Stimulated activated CD8-positive, alpha-beta memory T cell treated with anti-CD3 and anti-CD28 coated beads, Interleukin-15, amount 100 ng/mL, for 4 hours (primary cell): ENCODE measurements at places on chromosomes 1 and 21.

GRCh38 chr1:115426231-115426771, 88.3 kb upstream of the NGF start:
- DNase-seq: no peak

DNA sequence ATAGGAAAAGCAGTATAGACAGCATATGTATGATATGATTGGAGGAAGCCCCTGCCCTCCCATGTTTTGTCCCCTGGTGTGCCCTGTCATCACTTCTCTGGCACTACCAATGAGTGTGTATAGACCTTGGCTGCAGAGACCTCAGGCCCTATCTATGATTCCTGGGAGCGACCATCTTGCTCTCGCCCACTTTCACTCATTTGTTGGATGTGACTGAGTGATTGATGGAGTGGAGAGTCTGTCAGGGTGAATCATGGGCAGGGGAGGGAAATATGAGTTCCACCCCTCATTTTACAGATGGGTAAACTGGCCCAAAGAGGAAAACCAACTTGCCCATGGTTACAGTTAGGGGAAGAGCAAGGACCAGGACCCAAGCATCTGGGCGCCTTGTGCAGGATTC, 14.9 kb downstream of the SLC30A1 start:
- DNase-seq: no peak

DNA sequence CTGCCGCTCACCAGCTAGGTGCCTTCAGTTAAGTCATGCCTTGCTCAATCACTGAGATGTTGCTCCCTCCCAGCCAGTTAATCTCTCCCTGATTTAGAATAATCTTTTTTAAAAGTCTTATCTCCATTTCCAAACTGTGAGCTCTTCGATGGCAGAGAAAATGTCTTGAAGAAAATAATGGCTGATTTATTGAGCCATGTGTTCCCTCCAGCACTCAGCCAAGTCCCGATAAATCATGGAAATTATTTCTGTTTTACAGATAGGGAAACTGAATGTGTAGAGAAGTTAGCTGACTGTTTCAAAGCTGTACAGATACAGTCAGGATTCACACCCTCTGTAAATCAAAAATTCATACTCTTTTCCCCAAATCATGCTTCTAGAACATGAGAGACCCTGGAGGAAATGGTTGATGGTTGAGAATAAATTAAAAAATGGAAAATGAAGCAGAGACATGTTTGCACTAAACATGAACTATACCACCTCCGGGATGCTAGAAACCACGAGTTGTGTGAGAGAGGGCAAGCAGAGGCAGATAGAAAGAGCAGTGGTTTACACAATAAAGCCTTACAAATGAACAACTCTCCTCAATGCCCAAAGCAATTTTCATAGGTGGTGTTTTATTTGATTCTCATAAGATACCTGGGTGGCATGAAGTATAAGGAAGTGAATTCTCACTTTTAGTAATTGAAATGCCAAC, 376.4 kb downstream of the PLPP3 start:
- DNase-seq: no peak

GRCh38 chr1:235644693-235645305, 4.8 kb downstream of the GNG4 start:
- no peak for DNase-seq

DNA sequence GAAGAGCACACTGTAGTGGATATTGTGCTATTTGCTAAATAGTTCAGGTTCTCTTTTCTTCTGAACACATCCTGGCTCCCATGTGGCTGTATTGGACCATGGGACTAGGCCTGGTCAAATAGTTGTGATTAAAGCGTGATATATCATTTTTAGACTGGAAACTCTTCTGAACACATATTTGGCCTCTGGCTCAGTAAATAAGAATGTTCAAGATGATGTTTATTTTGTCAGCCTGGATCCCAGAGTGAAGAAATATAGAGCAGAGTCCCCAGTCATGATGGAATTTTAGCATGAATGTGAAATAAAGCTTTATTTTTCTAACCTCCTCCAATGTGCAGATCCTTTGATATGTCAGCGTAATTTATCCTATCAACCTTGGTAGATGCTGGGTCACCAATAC, 542.6 kb downstream of the ADGRL2 start:
- DNase-seq: no peak

GRCh38 chr1:111565968-111566367, 53.6 kb upstream of the RAP1A start:
- no peak for DNase-seq

DNA sequence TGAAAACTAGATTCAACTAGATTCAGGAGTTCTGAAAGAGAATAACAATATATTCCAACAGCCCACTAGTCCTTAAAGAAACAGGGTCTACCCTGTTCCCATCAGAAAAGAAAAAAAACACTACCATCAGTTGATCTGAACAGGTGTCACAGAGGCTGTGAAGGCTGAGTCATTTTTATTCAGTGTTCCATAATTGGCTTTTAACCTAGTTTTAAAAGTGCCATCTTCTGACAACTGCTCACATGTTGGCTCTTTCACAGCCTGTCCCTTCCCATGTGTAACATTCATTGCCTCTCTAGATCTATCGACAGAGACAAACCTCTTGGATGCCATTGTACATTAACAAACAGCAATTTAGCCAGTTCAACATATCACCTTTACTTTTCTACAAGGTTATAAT, 243.7 kb downstream of the TBX15 start:
- no peak for DNase-seq

DNA sequence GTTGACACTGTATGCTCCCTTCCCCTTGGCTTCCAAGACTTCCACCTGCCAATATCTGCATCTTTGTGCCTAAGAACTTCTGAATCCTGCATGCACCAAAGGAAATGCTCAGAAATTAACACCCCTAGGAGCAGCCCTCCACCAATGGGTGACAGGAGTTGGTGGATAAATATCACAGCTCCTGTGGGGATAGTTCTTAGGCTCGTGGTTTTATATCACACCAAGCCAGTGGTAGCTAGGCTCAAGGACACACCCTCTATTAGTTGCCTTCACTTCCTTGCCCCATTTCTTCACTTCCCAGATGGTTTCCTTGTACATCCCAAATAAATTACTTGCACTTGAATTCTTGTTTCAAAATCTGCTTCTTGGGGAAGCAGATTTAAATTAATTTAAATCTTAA, 16.9 kb upstream of the CDC14A start:
- DNase-seq: no peak

GRCh38 chr1:169340882-169341281, 26.7 kb downstream of the NME7 start:
- no peak for DNase-seq

- no peak for DNase-seq
Observed at GRCh38 chr1:43345120-43345519, 7.5 kb downstream of the MPL start.

DNA sequence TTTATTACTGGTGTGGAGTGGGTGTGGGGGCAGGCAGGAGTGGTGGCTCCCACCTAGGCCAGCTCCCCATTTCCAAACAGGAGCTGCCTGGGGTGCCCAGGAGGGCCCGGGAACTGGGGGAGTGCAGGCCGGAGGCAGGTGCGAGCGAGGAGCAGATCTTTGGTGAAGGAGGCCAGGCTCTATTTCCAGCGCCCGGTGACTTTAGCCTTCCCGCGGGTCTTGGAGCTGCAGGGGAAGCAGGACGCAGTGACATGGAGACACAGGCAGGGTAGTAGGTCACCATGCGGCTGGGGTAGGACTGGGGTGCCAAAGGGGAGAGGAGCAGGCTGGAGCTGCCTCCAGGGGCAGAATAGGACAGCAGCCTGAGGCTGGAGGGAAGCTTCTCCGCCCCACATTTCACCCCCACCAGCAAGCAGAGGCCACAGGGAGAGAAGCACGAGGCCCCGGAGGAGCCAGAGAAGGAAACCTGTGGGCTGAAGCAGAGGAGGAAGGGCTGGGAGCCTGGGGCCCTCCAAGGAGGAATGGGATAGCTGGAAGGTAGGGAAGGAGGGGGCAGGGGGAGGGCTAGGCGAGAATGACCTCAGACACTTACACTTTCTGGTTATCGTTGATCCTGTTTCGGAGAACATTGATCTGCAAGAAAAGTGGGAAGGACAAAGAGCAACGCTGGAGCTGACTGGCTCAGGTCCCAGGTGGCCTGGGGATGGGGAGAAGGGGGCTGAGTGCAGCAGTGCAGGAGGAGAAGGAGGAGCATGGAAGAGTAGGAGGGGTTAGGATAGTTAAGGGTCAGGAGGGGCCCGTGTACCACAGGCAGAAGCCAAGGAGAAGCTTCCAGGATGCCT, 18.2 kb downstream of the TNNT2 start:
- no peak for DNase-seq

GRCh38 chr1:43747736-43748135, 40.4 kb downstream of the ST3GAL3 start:
- DNase-seq: no peak

GRCh38 chr1:212158912-212159796, 123.6 kb downstream of the DTL start:
- DNase-seq: no peak

GRCh38 chr1:204647114-204647804, 38.3 kb downstream of the LRRN2 start:
- no peak for DNase-seq

- DNase-seq: no peak
Observed at GRCh38 chr1:12076425-12077005, 13.4 kb downstream of the TNFRSF8 start.

GRCh38 chr1:33347650-33347992, 26.7 kb upstream of the A3GALT2 start:
- DNase-seq: no peak

DNA sequence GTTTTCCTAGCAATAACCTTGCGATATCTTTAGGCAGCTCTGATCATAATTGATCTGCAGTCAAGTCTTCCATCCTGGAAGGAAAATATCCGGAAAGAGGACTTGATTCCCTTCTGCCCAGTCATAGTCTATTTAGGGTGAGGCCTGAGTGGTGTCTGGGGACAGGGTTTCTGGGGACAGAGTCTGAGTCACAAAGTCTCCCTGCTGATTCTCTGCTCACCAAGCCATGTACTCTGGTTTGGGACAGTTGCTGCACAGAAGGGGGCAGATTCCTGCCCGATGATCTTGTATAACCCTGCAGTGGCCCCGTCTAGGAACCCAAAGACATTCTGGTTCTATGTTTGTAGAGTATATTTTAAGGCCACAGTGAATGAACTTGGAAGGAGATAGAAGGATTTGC, 178.8 kb downstream of the KCNJ6 start:
- DNase-seq: no peak

DNA sequence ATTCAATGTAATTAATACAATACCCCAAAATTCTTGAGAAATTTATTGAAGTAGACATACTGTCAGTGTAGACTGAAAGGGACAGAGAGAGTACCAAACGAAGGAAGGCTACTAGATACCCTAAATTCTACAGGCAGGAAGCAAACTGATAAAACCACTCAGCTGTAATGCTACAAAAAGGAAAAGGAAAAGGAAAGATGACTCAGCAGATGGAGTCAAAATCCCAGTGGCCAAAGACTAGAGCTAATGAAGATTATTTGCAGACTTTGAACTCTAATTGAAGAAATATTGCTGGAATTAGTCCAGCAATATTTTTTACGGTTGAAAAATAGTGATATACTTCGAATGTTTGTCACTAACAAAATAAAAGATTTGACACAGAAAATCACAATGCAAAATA, 671.9 kb downstream of the BRINP3 start:
- DNase-seq: no peak

- no peak for DNase-seq
Observed at GRCh38 chr1:41917835-41918449, 780 bp downstream of the HIVEP3 start.

- no peak for DNase-seq
Observed at GRCh38 chr1:163565166-163565565, 243.4 kb downstream of the NUF2 start.

DNA sequence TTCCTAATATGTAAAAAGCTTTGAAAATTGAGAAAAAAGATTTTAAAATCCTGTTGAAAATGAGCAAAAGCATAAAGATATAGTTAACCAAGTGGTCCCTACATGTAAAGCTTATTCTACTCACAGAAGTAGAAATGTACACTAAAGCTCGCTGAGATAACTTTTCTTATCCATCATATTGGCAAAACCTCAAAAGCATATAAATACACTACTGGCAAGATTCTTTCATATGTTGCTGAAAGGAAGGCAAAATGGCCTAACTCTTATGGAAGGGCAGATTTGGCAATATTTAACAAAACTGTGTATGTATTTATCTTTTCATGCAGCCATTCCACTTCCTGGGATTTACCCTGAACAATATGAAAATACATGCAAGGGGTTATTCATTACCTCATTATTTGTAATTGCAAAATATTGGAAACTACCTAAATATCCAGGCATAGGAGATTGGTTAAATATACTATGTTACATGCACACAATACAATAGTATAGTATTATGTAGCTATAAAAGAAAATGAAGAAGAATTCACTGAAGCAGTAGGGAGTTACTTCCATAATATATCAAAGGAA, 43.2 kb upstream of the LYPLAL1 start:
- DNase-seq: no peak

- no peak for DNase-seq
Observed at GRCh38 chr1:184082541-184083415, 31.2 kb downstream of the TSEN15 start.

DNA sequence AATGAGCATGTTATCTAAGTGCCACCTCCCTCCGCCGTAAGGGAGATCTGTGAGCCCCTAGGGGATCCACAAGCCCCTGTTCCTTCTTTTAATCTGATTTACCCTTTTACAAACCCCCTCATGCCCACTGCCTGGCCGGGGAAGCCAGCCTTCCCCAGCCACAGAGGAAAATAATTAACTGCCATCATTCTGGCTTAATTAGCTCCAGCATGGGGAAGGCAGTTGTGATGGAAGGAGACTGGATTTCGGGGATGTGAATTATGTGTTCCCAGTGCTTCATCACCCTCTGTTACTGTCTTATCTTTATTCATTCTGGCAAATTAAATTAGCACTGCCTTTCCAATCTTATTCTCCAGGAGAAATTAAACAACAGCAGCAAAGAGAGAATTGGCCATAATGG, 135.8 kb downstream of the PTPRU start:
- no peak for DNase-seq

DNA sequence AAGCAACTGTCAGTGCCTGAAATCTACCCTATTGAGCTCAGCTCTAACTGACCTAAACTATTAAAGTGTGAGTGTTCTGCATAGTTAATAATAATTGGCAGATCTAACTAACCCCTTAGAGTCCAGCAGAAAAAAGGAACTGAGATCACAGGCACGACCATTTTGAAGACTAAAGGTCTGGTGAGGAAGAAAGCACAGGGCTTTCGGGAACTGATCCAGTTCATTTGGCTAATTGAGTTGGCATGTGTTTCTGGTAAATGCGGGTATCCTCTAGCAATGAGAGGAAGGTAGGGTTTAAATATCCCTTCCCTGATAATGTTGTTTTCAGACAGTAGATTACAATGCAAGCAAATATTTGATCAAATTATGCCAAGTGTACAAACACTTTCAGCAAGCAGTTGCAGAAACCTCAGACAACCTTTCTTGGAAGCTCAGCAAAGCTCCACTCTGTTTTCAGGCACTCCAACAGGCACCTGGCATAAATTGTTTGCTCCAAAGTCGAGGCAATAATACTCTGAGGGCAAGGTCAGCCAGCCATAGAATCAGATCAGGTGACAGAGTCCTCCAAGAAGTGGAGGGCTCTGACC, 100.8 kb downstream of the KCNK1 start:
- no peak for DNase-seq
